ENCODE measurements at places on chromosomes 7 and 10. TPM values are rescaled to one million over a fixed set of nuclear protein-coding genes. Genes with fewer than 3 reads are reported as not detected.

Gene RPP38
- 15.9 TPM for total RNA-seq

Gene TMEM130
- total RNA-seq = 0.61 TPM

Gene PLA2G12B
- not detected for total RNA-seq

- no peak for DNase-seq
Measured at GRCh38 chr7:80823057-80823456, 95.8 kb downstream of the SEMA3C start.

- DNase-seq = no peak
Measured at GRCh38 chr10:119852822-119853221, 19.8 kb downstream of the MCMBP start.

GRCh38 chr10:83917537-83918506, 221.5 kb upstream of the GHITM start:
- peak; percentile 31 for DNase-seq

GRCh38 chr10:101485681-101486554, 102.1 kb downstream of the POLL start:
- DNase-seq = no peak
